HuH-7 (cell line): ENCODE measurements at places on chromosomes 2 and 18.

DNA sequence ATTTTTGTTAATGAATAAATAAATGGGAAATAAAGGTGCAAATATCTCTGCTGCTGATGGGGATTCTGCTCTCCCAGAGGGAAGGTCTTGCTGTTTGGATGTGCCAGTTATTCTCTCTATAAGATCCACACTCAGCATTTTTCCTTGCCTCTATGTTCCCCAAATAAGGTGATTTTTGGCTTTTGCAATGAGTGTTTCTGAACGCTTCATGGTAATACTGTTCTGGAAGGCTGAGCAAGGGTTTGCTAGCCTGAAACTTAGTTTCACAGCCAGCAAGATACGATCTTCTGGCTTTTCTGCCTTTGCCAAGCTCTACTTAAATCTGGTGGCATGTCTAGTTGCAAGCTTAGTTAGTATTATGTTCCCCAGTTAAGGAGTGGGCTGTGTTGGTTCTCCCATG, 114.6 kb downstream of the LPIN1 start:
- DNase-seq: no peak

- DNase-seq: no peak
Observed at GRCh38 chr18:69785466-69785865, 162.2 kb downstream of the CD226 start.

DNA sequence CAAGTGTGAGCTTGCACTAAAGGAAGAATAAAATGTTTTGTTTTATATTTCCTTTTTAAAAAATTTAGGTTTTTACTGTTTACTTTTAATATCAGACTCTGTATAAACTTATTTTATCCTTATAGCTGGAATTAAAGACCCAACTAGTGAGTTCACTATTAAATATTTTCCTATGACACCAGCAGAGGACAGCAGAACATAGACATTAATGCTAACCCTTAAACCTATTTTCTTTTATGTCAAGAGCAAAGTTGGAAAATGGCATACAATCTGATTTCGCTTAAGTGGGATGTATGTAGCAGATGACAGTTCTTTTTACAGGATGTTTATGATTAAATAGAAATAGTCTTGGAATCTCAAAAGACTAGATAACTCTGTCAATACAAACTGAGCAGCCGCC, 188.2 kb upstream of the XIRP2 start:
- DNase-seq: no peak

DNA sequence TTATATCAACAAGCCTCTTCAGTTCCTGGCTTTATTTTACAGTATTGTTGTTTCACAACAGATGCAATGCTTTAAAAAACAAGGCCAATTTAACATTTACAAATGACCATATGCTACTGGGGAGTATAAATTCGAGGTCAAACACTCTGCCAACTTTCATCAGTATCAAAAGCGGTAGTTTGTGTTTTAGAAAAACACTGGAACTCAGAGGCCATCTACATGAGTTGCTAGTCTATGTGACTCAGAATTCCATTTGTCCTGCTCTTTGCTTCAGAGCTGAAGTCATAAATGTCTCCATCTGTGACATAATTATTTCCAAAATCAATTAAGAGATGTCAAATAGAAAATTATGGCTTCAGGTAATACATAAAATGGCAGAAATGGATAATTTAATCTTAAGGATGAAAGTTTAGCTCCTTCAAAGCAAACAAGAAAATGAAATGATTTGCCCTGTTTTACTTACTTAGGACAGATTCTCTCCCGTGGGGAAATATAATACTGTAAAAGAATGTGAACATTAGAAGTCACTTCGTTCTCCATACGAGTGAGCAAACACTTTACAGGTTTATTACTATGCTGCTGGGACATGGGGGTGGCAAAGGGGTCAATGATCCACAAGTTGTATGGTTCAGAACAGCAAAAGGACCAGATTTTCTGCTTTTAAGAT, 3.7 kb downstream of the MEX3C start:
- DNase-seq: no peak
